Activated CD8-positive, alpha-beta T cell treated with anti-CD3 and anti-CD28 coated beads, Interleukin-2, amount 10 ng/mL, durations not matched to agents 7 days and 5 days (primary cell): ENCODE measurements at places on chromosomes 4 and X.

GRCh38 chr4:165403048-165403447 lies 24.2 kb downstream of the CPE start:
- DNase-seq, result no peak

DNA sequence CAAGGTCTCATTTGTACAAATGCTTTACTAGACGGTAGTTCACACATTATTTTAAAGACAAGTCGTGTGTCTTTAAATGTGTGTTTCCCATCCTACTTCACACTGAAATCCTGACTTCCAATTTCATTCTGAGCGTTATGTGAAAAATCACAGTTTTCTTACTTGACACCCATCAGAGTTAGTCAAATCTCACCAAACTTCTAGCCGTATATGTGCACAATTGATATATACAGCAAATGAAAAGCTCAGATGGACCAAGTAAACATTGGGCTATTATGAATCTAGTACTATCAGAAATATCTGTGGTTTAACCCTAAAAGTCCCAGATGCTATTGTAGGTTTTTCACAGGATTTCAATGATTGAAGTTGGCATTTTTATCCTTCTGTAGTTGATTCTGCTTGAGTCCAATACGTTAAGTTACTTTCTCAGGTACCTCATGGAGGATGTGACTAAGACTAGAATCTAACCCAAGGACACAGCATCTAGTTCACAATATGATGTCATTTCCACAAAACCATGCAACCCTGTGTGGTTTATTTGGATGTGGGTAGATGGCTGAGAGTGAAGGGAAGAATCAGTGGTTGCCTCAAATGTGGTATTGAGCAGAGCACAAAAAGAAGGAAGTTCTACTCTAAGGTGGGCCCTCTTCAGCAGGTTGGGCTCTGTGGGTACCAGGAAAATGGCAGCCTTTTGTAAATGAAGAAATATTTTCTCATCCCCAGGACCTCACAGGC lies 22.1 kb upstream of the TRIM60 start:
- DNase-seq, result peak; percentile 81

- DNase-seq, result peak; percentile 20
Observed at GRCh38 chrX:150984169-150984824, 1.2 kb downstream of the HMGB3 start.

DNA sequence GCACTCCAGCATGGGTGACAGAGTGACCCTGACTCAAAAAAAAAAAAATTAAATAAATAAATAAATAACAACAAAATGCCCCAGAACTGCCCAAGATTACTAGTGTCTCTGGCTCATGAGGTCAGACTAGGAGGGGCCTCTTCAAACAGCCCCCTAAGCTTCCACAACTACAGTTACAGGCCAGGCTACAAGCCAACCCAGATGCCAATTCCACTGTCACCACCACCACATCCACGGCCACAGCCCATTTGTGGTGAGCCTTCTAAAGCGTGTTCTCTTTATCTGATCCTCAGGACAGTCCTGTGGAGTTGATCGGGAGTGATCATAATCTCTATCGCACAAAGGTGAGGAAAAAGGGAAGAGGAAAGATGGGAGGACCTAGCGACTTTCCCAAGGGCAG lies 36.6 kb downstream of the IGFBP7 start:
- DNase-seq, result no peak

GRCh38 chrX:74133156-74133796 lies 170.7 kb upstream of the ZCCHC13 start:
- peak; percentile 23 for DNase-seq

DNA sequence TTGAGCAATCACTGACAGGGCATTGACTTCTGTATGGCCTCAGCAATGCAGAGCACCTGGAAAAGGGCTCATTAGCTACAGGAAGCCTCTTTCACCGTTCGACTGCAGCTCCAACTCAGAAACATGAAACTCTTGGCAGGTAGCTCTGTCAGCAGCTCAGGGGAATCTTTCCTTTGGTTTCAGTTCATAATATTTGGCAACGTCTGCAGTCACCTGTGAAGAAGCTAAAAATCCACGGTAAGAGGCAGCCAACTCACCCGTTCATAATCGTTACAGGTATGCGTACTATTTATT lies 354.9 kb downstream of the CAMK2D start:
- DNase-seq, result no peak

- no peak for DNase-seq
Observed at GRCh38 chrX:122579526-122579925, 604.6 kb upstream of the GRIA3 start.

GRCh38 chrX:16931371-16931770 lies 15.1 kb upstream of the REPS2 start:
- no peak for DNase-seq

DNA sequence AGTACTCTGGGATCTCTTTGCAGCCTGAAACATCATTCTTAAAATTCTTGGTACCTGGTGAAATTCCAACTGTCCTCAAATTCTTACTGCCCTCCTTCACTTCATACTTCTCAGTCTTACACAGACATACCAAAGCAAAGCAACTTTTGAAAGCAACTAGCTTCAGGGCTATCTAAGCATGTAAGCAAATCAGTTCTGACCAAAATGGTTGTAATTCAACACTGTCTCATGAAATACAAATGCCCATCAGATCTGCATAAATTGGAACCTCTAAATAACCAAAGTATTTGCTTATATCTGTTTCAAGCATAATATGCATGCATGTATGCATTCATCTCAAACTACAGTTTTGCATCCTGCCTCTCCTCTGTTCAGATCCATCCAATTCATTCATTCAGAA lies 308.1 kb upstream of the PPARGC1A start:
- DNase-seq, result no peak

DNA sequence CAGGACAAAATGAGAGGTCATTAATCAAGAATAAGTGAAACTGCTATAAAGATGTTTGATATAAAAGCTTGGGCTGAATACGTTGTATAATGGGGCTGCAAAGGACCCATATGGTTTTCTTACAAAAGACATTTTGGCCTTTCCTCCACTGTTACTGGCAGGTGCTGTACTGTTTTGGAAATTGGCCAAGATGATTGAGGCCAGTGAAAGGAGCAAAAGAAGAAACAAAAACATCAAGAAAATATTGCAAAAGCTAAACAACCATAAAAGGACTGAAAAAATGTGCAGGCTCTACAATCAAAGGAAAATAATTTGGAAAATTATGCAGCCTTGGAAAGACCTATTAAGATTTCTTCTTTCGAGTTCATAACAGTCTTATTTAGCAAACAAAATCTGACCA lies 222.2 kb upstream of the PPP1R2C start:
- DNase-seq, result no peak

DNA sequence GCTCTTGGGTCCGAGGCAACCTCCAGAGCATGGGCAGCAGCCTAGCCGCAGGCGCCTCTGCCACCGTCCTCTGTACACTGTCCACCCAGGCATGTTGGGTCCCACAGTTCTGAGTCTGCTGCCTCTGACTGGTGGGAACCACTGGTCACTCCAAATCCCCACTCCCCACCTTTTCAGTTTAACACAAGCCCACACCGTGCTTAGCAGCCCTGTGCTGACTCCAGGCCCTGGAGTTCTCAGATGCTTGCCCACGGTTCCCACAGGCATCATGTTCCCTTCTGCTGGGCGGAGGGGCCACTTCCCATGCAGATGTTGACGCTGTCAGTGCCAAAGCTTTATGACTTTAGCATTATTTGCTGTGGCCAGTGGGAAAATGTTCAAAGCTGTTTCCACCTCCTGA lies 104.5 kb downstream of the SCD5 start:
- DNase-seq, result no peak

DNA sequence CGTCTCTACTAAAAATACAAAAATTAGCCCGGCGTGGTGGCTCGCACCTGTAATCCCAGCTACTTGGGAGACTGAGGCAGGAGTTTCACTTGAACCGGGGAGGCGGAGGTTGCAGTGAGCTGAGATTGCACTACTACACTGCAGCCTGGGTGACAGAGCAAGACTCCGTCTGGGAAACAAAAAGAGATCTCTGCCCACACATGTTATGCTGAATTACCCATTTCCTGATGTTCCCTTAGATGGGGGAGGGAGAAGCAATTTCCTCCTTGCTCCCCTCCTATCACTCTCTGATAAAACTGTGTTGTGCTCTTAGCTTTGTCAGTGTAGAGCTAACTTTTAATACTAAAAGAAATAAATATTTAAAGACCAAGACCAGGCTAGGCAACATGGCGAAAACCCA lies 102.5 kb downstream of the LARP7 start:
- no peak for DNase-seq

DNA sequence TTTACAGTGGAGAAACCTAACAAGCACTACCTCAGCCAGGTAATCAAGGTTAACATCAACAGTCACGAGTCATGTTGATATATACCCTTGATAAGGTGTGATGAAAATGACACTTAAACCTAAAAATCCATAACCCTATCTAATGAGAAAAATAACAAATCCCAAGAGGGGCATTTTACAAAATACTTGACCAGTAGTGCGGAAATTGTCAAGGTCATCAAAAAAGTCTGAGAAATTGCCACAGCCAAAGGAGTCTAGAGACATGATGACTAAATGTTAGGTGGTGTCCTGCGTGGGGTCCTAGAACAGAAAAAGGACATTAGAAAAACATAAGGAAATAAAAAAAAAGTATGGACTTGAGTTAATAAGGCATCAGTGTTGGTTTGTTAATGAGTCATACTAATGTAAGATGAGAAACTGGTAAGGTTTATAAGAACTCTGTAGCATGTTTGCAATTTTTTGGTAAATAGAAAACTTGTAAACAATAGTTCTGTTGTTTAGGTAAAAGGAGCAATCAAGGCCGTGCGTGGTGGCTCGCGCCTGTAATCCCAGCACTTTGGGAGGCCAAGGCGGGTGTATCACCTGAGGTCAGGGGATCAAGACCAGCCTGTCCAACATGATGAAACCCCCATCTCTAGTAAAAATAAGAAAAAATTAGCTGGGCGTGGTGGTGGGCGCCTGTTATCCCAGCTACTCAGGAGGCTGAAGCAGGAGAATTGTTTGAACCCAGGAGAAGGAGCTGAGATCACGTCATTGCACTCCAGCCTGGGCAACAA lies 2.9 kb downstream of the RPL36A start:
- no peak for DNase-seq

GRCh38 chr4:23483320-23483960 lies 406.4 kb downstream of the PPARGC1A start:
- no peak for DNase-seq

DNA sequence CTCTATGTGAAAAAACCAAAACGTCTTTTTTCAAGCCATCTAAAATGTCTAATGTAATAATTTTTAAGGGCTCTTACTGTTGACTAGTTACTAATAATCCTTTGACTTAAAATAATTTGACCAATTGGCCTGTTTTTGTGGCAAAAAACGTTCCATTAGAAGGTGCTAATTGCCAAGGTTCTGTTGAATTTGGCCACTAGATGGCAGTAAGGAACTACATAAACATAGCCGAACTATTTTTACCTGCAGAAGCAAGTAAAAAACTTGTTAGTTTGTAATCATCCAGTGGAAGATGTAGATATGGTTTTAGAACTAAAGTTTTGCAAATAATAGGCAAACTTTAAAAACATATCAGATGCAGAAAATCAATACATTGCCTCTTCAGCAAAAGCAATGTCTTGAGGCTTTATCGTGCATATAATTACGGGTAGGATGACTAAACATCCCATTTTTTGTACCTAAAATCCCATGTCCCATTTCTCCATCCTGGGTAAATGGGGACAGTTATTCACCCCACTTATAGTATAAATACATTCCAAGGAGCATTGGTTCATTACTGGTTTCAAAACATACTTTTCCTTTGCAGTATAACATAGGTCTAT lies 57.6 kb downstream of the PROM1 start:
- peak; percentile 51 for DNase-seq

- no peak for DNase-seq
Observed at GRCh38 chrX:71102292-71102691, 4.2 kb downstream of the CXorf65 start.

DNA sequence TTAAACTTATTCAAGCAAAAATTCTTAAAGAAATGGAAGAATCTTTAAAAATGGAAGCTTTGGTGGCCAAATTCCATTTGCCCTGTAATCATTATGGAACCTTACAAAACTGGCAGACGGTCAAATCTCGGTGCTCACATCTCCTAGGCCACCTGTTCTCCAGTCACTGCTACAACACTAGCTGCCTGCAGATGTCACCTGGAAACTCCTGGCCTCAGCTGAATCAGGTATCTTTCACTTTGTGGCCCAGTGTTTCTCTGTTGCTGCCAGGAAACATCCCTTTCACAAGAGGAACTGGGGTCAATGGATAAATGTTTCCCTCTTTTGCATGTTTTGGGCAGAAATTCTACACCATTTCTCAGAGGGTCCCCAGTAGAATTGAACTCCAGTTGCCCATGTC lies 4.2 kb upstream of the CXCL3 start:
- DNase-seq, result no peak

DNA sequence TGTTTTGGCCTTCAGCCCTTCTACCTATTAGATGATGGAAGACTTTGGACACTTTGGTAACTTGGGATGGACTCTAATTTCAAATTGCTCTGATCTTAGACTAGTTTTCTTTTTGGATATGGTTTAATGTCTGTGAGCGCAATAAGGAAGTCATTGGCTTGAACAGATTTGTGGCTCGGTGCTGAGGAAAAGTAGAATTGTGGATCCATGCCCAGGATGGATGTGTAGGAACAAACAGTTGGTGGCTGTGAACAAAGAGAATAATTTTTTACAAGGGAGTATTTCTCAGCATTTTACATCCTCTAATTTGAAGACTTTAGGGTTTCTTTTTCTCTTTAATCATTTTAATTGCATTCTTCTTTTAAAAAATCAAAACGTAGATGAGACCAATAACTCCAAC lies 327.1 kb downstream of the GLUD2 start:
- no peak for DNase-seq

DNA sequence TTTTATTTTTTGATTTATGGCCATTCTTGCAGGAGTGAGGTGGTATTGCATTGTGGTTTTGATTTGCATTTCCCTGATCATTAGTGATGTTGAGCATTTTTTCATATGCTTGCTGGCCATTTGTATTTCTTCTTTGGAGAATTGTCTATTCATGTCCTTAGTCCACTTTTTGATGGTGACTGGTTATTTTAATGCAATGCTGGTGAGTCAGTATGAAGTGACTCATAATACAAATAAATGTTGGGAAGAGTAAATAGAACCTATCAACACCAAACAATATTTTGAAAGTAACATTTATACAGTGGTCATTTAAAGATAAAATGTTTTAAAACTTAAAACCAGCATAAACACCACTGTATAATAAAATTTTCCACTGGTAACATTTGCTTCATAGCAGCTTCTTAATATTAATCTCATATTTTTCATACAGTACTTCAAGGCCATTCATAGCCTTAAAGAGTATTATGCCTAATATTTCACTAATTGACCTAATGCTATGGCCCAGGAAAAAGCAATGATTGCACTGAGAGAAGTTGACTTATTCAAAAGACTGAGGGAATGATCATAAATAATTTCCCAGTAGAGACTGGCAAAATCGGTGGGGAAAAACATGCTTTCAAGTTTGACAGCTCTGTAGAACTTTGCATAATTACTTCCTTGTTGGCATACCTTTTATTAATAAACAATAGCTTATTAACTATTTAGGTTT lies 33.9 kb downstream of the CASK start:
- no peak for DNase-seq

- no peak for DNase-seq
Observed at GRCh38 chr4:69782651-69783310, 22.4 kb upstream of the SULT1B1 start.

DNA sequence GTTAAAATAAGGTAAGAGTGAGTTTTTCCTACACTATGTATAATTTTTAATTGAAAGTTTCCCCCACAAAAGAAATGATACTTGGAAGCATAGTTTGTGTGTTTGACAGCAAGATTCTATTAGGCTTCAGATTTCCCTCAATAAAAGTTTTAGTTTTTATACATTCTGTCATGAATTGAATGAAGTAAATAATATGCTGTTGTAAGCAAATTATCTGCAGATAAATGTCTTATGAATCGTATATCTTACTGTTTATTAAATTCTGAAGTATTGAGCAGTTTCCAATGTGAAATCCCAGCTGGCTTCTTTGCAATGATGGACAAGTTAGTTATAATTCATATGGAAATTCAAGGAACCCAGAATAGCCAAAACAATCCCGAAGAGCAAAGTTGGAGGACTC lies 33.5 kb downstream of the RS1 start:
- no peak for DNase-seq
